ENCODE measurements at places on chromosomes 13 and 19. TPM values are rescaled to one million over a fixed set of nuclear protein-coding genes. Genes with fewer than 3 reads are reported as not detected.

The STOML3 gene
- 0.08 TPM for polyA plus RNA-seq

The RFX2 gene
- polyA plus RNA-seq: 5.8 TPM

The LGALS7B gene
- 1.4 TPM for polyA plus RNA-seq

The TMEM255B gene
- polyA plus RNA-seq: 4.8 TPM

- no peak for DNase-seq
Measured at GRCh38 chr19:35555301-35556005, 8.0 kb downstream of the ATP4A start.
